HuH-7 (cell line): ENCODE measurements at places on chromosomes 4 and X.
A peak's percentile ranks its signal among the peaks of the same experiment; 100 is the strongest.

DNA sequence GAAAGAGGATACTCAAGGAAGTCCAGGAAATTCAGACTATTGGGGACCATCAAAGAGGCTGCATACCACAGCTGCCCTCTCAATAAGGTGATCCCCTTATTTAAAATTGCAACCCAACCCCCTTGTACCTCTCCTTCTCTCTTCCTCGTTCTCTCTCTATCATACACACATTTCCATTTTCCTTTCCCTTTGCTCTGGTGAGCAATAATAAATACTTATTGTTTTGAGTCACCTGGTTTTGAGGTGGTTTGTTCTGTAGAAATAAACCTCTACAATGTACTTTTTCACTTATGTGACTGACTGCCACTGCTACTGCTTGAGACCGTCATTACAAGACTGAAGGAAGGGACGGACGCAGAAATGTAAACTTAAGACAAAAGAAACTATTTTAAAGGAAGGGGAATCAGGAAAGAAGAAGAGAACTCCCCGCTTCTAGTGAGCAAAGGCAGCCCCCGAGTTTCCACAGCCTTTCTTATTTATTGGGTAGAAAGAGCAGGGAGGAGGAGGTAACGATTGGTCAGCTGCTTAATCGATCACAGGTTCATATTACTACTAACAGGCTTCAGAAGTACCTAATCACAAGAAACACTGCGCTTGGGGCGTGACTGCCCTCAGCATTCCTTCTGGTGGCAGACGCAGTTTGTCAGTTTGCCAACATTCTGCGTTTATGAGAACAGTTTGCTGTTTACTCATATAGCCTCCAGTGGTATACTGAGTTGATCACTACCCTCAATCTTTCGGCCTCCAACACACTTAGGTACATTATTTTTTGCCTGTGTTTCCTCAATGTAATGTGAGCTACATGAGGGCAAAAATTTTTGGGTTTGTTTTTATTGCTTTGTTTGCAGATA lies 16.9 kb upstream of the TMEM165 start:
- no peak for DNase-seq

DNA sequence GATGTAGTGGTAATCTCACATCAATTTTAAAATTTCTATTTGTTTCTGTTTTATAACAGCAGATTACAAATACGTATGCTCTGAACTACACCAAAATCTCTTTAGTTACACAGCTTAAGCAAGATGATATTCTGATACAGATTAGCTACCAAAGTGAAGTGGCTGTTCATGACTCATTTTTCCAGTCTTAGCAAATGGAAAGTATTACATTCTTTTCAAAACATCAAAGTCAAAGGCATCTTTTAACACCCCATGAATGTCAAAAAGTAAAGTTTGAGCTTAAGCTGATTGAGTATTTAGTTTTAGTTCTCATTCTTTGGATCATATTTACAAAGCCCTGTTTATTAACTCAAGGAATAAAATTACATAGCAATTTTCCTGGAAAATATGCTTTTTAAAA lies 6.6 kb upstream of the HPGDS start:
- DNase-seq = no peak

DNA sequence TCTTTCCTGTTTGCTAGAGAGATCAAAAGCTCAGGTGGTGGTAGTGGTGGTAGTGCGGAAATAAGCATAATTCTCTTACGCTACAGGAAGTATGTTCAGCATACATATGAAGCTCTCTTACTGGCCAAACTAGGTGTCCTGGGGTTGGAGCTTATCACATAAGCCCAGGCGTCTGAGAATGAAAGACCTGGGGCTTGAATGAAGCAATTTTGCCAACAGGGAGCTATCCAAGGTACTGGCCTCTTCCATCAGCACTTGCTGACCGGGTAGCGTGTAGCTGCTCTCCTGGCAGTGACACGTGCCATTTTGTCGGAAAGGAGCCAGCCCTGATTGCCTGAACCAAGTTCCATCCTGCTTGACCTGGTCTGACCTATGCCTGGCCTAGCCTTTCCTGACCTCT lies 65.9 kb upstream of the HPF1 start:
- DNase-seq = peak; percentile 85

GRCh38 chrX:24023972-24024669 lies 2.9 kb downstream of the KLHL15 start:
- DNase-seq = no peak

DNA sequence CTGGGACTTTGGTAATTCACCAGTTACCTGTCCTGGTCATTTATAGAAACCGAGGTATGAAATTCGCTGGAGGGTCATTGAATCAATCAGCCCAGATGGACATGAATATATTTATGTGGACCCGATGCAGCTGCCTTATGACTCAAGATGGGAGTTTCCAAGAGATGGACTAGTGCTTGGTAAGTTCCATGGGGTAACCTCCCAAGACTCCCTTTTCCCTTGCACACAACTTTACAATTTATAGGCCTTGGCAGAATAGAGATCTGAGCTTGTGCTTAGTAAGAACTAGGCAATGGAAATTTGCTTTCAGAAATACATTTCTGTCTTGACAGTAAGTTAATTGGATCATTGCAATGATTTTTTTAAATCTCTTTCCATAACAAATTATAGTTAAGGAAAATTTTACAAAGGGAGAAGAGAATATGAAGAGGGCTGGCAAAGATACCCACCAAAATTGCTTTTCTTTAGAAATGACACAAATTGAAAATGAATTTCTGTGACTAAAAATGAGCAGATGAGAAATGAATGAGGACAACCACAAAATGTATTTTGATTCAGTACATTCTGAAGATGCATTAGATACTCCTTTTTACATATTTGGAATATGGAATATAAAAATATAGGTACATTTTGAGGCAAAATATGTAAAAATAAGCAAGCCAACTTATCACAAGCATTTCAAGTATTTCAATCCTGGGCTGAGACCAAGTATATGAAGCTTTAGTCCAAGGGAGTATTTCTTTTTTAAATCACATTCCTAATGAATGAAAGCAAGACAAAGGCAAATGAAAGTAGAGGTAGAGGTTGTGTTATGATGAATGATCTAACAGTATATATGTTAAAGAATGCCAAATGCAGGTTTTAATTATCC lies 45.9 kb downstream of the PDGFRA start:
- DNase-seq = no peak

GRCh38 chrX:142978130-142978684 lies 47.5 kb upstream of the SPANXN4 start:
- no peak for DNase-seq

GRCh38 chrX:136262243-136262642 lies 11.0 kb upstream of the MAP7D3 start:
- no peak for DNase-seq

DNA sequence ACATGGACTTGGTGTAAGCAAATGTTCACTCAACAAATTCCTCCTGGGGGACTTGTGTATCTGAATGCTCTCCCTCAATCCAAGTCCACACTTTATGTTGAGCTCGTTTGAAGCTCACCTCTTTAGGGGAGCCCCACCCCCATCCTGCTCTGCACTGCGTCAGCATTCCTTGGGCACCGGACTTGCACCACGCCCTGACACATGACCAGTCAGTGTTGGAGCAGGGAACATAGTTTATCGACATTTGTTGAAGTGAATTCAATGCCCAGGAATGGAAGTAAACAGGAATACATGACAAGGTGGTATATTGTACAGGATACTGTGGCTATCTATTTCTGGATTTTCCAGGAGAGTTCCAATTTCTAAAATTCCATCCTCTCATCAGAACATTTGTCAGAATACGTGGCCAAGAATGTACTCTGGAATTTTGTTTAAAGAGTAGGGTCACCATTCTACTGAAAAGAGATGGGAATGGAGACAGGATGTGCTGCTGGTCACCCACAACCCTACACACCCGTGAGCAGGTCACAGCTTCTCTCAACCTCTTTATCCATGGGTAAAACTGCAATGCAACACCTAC lies 60.0 kb upstream of the LNX1 start:
- no peak for DNase-seq
